ENCODE measurements at places on chromosomes 13 and 19.

DNA sequence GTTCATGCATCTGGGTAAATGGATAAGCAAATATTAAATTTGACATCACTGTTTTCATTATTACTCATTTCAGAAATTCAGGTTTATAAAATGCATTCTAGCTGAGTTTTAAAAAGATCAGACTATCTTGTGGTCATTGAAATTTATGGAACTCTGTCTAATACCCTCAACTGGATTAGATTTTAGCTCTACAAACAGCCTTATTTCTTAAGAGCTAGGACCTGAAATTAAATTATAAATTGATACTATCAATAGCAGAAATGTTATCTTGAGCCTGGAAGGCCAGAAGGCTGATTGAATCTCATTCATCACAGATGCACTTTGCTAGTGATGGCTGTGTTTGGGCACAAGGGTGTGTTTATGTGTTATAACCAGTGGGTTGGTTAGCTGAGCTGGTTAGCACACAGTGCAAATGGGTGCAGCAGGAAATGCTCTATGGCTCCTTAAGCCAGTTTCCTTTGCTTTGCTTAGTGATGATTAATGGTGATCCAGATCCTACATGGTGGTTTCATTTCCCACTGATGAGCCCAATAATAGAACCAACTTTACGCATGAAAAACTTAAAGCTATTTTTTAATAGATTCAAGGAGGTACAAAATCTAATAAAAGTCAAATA, 310.8 kb upstream of the KLF12 start:
- no peak for DNase-seq

DNA sequence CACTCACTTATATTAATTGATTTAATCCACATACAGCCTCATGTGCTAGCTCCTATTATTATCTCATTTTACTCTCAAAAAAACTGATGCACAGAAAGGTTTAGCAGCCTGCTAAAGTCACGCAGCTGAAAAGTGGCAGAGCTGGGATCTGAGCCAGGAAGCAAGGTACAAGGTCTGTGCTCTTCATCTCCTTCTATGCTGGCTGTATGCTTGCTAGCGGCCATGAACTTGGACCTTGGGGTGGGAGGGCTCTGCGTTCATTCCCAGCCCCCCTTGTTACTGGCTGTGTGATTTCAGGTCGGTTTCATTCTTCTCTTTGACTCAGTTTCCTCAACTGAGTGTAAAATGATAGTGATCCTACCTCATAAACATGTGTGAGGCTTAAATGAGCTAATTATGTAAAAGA, 69.8 kb downstream of the ALOX5AP start:
- no peak for DNase-seq

- DNase-seq: no peak
Measured at GRCh38 chr13:76293751-76294150, 592.5 kb downstream of the KCTD12 start.

DNA sequence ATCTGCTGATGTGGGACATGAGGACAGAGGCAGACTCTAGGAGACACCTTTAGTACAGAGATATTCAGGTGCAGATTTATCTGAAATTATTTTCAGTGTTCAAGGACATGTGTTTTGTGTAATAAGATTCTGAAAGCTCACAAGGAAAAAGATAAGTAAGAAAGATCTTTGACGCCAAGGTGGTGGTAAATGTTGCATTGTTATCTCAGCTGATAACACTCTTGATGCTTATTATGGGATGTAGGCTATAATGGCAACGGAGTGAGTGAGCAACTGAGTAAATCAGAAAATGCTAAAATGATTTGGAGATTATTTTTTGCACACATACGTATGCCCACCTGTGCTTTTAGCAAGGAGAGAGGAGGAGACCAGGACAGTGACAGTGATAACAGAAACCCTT, 510.9 kb downstream of the KLF12 start:
- DNase-seq: no peak

DNA sequence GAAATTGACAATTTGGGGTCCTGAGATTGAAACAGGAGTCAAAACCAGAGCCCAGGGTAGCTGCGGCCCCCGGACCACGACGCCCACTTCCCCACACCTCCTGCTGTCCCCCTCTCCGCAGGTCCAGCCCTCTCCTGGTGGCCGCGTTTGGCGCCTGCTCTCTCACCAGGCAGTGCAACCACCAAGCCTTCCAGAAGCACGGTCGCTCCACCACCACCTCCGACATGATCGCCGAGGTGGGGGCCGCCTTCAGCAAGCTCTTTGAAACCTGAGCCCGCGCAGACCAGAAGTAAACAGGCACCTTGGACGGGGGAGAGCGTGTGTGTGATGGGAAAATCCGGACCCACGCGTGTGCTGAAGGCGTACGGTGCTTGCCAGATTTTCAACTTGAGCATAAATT, 22.9 kb downstream of the NAXD start:
- DNase-seq: peak; percentile 71

GRCh38 chr13:22214184-22214583, 543.3 kb downstream of the FGF9 start:
- DNase-seq: no peak

DNA sequence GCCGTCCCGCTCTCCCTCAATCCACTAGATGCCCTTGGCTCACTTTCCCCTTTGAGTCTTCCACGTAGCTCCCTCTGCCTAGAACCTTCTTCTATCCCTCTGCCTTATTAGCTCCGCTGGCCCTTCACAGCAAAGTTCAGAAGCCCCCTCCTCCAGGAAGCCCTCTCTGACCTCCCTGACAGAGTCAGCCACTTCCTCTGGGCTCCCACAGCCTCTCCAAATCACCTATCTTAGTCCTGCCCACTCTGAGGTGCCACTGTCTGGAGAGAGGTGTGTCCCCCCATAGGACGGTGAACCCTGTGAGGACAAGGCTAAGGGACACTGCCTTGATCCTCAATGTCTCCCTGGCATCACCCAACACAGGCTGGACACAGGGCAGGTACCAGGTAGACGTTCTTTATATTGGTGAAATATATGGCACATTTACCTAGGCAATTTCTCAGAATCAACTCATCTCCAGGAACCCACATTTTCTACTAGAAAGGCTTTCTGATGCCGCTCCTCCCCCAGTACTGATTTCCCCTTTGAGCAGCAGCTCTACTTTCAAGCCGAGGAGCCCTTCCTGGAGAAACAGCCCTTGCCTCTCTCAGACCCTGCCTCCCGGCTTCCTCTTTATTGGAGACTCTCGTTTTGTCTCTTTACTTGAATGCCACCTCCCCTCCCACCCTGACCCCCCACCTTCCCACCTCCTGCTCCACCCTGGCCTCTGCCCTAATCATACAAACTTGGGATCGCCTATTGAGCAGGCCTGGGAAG, 3.4 kb upstream of the TGFB1 start:
- DNase-seq: no peak

- DNase-seq: no peak
Measured at GRCh38 chr13:99859178-99860177, 112.1 kb downstream of the ZIC5 start.

GRCh38 chr19:56699552-56699951, 28.0 kb upstream of the ZNF835 start:
- no peak for DNase-seq

GRCh38 chr13:94556041-94556440, 39.9 kb downstream of the TGDS start:
- no peak for DNase-seq

DNA sequence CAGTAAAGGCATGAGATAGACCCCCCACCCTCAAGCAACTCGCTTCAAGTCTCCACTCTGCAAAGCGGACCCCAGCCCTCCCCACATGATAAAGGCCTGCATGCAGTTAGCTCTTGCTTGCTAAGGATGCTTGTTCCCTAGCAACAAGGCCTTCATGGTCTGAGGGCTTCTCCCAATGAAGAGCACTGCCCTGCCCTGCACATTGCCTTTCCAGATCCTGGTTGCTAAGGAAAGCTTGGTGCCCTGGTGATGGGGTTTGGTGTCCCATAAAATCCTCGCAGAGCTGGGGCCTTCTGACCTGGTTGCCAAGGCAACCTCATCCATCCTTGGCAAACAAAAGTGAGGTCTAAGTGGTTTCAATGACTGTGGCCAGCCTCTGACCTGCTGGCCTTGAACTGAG, 6.0 kb downstream of the DBP start:
- no peak for DNase-seq

- no peak for DNase-seq
Measured at GRCh38 chr13:100809129-100809390, 134.5 kb upstream of the TMTC4 start.
